ENCODE measurements at places on chromosomes 4 and X.

- DNase-seq: no peak
These were observed 9.3 kb downstream of the NKX1-1 start for GRCh38 chr4:1396806-1397455.

DNA sequence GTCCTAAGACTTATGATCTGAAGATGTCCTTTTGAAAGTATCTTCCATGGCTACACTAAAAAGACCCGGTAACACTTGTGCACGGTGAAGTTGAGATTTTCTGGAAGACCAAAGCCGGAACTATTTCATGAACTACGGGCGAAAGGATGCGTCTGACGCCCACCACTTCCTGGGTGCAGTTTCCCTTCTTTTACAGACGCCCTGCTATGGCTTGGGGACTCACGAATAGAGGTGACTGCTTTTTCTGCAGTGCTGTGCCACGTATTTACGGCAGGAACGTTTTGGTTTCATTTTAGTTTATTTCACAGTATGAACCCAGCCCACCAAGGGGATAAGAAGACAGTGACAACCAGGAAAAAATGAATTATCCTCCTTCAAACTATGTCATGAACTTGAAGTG is 180.4 kb downstream of the AFAP1 start:
- peak; percentile 61 for DNase-seq

DNA sequence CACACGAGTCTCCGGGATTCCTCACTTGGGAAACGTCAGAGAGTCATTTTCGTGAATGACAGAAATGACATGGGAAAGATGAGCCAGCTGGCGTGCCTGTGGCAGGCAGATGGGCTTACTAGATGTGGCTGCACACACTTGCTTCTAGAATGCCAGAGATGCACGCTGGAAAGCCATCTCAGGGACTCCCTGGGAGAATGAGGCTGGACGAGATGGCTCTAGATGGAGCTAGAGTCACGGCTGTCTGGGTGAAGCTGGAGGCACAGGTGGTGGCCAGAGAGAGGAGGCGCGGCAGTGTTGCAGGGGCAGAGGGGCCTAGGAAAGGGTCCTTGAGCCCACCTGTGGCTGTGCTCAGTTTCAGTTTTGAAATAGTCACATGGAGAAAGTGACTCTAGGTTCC is 26.0 kb downstream of the TKTL1 start:
- no peak for DNase-seq

DNA sequence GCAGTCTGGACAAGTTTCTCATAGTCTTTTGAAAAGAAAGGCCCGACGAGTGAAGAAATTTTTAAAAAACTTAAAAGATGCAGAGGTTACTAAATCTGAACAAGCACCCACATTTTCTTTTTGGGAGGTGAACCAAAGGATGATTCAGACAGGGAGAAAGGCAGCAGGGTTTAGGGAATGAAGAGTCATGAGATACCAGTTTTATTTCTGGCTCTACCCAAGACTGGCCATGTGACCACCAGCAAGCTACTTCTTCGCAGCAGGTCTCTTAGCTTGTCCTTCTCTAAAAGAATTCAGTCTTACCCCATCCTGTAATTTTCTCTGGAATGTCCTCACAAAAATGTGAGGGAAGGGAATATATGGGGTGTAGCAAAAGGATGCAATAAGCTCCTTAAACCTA is 37.6 kb downstream of the AMOT start:
- no peak for DNase-seq

- DNase-seq: no peak
These were observed 443.4 kb downstream of the TECRL start for GRCh38 chr4:63965875-63966274.

- no peak for DNase-seq
These were observed 171.8 kb upstream of the PACRGL start for GRCh38 chr4:20528508-20528907.

GRCh38 chrX:153905481-153906095 is 1.1 kb downstream of the AVPR2 start:
- DNase-seq: no peak

- DNase-seq: no peak
These were observed 755 bp downstream of the KLHL8 start for GRCh38 chr4:87219632-87220093.

DNA sequence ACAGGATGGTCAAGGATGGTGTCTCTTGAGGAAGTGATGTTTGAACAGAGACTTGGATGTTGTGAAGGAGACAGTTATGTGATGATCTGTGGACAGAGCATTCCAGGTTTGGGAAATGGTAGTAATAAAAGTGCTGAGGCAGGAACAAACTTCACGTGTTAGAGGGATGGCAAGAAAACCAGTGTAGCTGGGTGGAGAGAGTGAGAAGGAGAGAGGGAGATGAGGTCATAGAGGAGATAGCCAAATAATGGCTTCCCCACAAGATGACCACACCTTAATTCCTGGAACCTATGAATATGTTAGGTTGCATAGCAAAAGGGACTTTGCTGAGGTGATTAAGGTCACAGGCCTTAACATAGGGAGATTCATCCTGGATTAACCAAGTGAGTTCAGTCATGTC is 75.6 kb upstream of the GPR50 start:
- no peak for DNase-seq

DNA sequence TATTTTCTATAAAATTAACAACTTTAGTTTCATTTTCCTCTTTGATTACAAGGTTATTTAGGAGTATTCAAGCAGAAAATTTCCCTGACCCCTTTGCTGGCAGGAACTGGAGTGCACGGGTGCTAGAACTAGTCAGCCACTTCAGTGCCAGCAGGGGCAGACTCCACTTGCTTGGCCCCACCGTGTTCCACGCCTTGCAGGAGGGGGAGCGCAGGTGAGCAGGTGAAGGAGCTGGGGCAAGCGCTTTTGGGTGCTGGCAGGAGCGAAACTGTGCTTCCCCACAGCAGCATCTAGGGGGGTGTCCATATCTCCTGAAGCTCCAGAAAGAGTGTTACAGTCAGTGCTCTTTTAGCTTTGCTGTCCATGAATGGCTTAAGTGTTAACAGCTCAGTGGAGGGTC is 45.5 kb downstream of the MID2 start:
- no peak for DNase-seq

DNA sequence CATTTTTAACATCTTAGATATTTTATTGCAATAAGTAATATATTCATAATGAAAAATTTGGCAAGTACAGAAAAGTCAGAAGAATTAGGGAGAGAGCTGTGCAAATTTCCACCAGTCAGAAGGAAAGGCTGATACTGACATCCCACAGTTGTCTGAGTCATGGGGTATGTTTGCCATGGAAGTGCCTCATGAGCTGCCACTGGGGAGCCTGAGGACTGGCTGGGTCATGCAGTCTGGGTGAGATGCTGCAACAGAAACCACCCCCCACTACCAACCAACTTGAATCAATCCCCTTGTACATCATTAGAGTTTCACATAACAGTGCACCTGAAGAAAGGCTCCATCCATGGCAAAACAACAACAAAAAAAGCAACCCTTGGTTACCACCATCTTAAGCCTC is 45.2 kb upstream of the ENPP6 start:
- no peak for DNase-seq

- no peak for DNase-seq
These were observed 113.1 kb downstream of the QDPR start for GRCh38 chr4:17398805-17399204.

GRCh38 chr4:124183926-124184325 is 528.6 kb downstream of the ANKRD50 start:
- DNase-seq: no peak

DNA sequence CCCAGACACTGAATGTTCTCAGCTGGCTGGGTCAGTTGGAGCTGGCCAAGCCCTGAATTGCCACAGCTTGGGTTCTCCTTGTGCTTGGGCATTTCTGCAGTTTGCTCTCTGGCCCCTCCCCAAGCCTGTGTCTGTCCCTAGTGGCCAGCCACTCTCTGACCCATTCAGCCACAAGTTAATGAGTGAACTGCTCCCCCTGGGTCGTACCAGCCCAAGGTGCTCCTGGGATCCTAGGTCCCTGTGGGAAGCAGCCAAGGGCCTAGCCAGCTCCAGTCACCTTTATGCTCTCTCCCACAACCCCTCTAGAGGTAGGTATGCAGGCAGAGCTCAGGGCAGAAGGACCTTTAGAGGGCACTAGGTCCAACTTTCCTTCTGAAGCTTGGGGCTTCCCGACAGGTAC is 51.5 kb downstream of the STARD8 start:
- no peak for DNase-seq

DNA sequence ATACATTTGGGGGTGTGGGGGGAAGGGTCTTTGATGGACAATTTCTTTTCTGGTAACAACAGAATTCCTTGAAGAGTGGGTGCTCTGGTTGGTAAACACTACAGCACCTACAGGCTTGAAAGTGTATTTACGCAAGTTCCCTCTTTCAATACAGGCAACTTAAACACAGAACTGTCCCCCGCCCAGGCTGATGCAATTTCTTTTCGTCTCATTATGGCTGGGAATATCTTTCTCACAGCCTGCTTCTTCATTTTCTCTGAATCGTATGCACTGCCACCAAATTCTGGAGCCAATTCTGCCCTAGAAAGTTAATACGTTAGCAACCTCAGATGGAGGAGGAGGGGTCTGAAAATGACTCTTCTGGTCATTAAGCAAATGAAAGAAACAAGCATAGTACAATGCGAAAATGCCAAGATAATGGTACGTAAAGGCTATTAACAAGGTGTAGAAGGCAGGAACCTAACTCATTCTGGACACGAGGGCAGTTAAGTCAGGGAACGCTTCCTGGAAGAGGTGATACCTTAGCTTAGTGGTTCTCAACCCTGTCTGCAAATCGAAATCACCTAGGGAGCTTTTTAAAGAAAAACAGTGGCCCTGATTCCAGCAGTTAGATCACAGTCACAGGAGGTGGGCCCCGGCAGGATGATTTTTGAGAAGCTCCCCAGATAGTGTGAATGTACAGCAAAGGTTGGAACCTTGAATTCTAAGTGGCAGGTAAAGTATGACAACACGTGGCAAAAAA is 1.0 kb downstream of the AGA start:
- peak; percentile 1 for DNase-seq

GRCh38 chrX:44698357-44698756 is 145.5 kb upstream of the DUSP21 start:
- no peak for DNase-seq

DNA sequence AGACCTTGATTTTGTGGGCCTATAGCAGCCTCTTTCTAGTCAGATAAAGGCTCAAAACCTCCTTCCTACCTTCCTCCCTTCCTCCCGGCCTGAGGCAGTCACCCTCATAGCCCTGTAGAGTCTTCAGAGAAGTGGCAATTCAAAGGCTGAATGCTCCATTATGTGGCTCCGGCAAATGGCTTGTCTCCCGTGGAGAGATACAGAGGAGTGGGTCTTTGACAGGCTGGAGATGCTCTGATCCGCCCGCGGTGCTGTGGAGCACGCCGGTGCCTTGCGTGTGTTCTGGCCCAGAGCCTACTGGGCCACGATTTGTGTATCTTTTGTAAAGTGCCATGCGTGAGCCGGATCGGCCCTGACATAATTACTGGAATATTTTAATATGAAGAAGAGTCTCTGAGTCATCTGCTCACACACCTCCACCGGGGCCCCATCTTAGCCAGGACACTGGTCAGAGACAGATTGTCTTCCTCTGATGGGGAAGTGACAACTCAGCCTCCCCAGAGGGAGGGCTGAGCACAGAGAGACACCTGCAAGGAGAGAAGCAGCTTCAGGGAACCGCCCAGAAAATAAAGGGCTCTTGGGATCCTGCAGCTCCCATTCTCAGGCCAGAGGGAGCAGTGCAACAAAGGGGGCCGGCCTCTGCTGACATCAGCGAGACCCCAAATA is 88.7 kb downstream of the DCTD start:
- DNase-seq: no peak

GRCh38 chrX:14729058-14729457 is 143.8 kb downstream of the FANCB start:
- DNase-seq: no peak

DNA sequence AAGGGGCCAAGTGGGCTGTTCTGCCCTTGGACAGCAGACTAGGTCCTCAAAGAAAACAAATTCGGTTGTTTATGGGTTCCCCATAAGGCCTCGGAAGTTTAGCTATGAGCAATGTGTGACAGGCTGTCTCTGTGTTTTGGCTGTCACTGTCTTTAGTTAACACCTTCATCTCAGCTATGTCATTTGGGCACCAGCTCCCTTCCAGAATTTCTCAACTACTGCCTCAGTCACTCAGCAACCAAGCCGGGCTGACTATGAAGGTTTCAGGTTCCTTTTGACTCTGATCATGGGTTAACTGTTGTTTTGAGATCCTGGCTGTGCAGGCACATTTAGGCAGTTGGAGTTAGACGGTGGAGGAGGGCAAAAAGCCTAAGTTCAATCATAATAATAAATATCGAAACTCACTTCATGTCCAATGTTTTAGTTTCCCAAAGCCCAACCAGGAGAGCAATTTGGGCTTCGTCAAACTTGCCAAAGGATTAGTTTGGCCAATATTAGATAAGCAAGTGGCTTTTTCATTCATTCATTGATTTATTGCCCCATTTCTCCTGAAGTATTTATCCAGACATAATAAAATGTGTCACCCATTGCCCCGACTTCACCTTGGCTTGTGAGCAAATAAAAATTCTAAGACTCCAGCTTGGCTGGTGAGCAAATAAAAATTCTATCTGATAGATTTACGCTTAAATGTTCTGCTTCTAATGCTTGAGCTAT is 9.1 kb upstream of the PAGE1 start:
- no peak for DNase-seq

GRCh38 chr4:52299120-52299519 is 248.0 kb downstream of the SPATA18 start:
- no peak for DNase-seq

DNA sequence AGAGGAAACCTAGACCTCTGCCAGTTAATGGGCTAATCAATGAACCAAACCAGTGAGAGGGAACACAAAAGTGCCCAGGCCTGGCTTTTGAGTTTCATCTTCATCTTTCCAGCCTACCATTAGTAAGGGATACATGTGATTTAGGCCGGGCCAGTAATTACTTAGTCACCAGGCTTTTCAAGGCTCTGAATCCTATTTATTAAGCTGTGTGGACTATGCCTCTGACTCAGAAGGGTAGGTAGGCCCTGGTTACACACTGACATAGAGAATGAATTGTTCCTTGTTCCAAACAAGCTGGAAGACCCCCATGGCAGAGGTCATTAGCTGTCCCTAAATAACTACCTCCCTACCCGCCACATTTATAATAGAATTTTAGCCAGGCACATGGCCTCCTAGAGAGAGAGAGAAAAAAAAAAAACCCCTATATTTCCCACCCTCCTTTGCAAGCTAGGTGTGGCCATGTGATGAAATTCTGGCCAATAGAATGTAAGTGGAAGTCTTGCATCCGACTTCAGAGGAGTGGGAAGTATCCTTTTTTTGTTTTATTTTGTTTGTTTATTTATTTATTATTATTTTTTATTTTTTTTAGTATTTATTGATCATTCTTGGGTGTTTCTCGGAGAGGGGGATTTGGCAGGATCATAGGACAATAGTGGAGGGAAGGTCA is 112.3 kb upstream of the BCOR start:
- no peak for DNase-seq
